Endothelial cell (in vitro differentiated cells): ENCODE measurements at places on chromosomes 1 and 21.

DNA sequence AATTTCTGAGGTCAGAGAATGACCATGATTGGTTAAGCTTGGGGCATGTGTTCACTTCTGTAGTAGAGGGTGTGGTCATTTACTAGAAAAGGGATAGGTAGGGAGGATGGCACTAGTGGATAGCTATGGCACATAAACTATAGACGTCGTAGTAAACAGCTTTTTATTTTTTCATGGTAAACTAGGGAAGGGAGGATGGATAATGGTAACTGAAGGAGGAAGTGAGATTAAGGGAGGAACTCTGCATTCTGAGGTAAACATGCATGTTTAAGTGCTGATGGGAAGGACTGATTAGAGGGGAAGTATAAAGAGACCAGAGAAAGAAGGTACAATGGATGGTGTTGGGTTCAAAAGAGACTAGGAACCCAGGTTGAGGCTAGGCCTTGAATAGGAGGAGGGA, 26.9 kb downstream of the PTGS2 start:
- peaks cover 10% of the 10 kb centered on the region for H3K4me1 ChIP-seq
- peaks cover 1% of the 10 kb centered on the region for H3K27me3 ChIP-seq
- H3K4me3 ChIP-seq = no peak overlapping the region
- no peaks in the 10 kb centered on the region for H3K36me3 ChIP-seq
- H3K27ac ChIP-seq = peak overlapping the region; percentile 26

DNA sequence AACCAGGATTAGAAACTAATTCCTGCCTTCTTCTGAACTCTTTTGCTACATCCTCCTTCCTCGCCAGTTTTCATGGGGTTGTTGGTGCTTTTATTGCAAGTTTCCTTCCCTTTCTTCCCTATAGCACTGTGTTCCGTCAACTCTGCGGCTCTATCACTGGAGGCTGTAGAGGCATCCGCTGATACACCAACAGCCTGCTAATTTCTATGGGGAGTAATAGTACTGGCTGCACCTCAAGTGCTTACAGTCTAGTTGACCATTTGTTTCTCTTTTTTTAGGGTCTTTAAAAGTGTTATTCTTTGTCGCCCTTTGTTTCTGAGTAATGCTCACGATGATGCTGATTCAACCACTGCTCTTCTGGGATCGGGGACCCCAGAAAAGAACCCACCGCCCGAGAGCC, 746 bp downstream of the MIS18A start:
- peaks cover 5% of the 10 kb centered on the region for H3K27me3 ChIP-seq
- H3K4me3 ChIP-seq = peak overlapping the region; percentile 99

DNA sequence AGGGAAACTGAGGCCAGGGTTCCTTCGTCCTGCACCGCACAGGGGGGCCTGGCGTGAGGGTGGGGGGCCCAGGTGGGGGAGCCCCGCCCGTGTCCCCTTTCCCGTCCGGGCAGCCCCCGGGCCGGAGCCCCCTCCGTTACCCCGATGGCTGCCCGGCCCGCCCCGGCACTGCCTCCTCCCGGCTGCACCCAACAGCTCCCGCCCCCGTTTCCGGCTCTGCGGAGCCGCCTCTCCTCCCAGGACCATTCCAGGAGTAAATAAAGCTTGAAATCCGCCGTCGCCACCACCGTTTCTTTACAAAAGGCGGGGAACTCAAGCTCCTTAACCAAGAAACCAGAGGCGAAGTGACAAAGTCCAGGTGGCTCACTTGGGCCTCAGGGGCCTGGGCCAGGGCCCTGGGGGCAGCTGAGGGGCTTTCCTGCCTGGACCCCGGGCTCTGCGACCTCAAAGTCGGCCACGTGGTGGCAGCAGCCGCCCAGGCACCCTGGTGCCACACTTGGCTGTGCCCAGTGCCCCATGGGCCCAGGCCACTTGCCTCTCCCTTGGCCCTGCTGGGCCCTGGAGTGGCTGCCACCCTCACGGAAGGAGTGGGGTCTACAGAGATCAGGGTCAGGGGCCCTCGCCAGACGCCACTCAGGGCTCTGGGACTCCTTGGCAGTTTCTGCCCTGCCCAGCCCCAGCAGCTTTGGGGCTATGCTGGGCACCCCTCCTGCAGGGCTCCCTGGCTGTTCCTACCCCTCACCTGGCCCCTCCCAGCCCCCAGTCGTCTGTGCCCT, 514 bp upstream of the FAAP20 start:
- peak overlapping the region; percentile 80 for H3K27ac ChIP-seq
- H3K4me1 ChIP-seq = no peaks in the 10 kb centered on the region
- peaks cover 3% of the 10 kb centered on the region for H3K36me3 ChIP-seq
- DNase-seq = peak; percentile 90

DNA sequence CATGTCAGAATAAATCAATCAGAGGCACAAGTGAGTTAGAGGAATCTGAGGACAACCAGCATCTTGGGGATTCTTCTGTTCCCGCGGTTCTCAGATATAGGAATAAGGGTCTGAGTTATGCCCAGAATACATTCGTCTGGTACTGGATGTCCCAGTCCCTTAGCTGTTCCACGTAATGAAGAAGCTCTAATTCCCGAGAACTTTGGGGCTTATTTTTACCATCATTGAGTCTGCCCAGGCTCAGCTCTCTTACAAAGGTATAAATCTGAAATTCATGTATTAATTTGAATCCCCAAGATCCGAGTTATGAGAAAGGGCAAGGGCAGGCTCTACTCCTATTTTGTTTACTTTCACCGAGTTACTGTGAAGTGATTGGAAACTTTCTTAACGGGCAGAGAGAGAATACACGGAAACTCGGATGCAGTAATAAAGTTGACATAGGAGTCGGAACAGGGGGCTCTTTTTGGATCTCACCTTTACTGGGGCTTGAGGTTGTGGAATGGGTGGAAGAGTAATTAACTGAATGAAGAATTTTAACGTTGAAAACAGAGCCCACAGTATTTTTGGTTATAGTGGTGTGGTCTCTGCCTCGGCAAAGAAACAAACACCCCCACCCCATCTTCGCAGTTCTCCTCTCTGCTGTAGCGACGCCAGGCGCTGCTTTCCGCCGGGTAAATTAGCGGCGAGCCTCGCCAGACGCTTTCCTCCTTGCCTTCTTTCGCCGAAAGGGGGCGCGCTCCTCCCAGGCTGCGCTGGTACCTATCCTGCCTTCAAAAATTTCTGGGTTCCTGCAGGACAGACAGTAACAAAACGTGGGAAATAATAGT, 7.1 kb downstream of the PRRX1 start:
- no peaks in the 10 kb centered on the region for H3K36me3 ChIP-seq
- H3K27me3 ChIP-seq = peaks cover 28% of the 10 kb centered on the region
- DNase-seq = peak; percentile 86
- no peak overlapping the region for H3K27ac ChIP-seq

GRCh38 chr1:33408093-33408436, 22.8 kb downstream of the PHC2 start:
- no peaks in the 10 kb centered on the region for H3K27me3 ChIP-seq
- H3K36me3 ChIP-seq = no peaks in the 10 kb centered on the region
- DNase-seq = no peak
- H3K27ac ChIP-seq = no peak overlapping the region
- no peaks in the 10 kb centered on the region for H3K4me1 ChIP-seq
- H3K4me3 ChIP-seq = no peak overlapping the region

DNA sequence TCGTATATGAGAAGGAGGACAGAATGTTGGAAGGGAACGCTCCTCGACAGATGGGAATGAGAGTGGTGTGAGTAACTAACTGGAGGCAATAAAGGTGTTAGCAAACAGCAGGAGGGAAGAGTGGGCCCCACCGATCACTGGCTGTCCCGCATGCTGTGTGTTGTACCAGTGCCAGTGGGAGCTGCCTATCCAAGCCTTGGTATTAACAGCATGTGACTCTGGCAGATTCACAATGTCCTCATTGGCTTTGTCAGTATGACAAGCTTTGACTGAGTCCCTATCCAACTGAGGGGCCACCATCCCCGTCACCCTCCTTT, 188.3 kb downstream of the NRIP1 start:
- H3K4me3 ChIP-seq = no peak overlapping the region
- no peak for DNase-seq
- H3K27me3 ChIP-seq = no peaks in the 10 kb centered on the region

- no peak overlapping the region for H3K27ac ChIP-seq
- H3K36me3 ChIP-seq = peaks cover 6% of the 10 kb centered on the region
- peaks cover 27% of the 10 kb centered on the region for H3K4me1 ChIP-seq
- DNase-seq = no peak
- no peak overlapping the region for H3K4me3 ChIP-seq
Observed at GRCh38 chr1:214516434-214517326, 34.7 kb downstream of the PTPN14 start.

DNA sequence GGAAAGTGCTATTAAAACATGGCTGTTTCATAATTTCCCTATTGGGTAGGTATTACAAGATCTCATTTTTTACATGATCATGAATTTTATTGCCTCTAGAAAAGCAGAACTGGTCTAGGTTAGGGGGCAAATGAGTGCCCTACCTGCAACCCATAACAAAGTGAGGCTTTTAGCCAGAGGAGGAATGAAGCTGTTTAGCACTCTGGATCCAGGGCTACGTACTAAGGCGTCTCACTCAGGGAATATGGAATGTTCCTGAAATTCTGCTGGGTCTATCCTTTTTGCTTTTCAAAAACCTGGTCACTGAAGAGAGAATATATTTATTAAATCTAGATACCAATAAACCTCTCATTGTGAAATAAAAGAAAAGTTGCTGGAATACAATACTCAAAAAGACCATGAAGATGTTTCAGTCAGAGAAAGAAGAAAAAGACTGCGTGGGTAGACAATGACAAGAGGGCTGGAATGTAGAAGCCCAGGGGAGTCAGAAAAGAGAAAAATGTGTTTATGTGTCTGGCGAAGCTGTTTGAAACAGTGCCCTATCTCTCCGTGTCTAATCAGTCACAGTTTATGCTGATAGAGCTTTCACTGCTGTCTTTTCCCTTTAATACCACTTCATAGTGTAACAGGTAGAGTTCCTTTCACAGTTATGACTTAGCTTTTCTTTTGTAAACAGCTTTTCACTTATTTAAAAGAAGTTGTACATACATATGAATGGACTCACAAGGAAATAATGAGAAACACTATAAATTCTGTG, 25.0 kb upstream of the SYDE2 start:
- H3K36me3 ChIP-seq = no peaks in the 10 kb centered on the region
- no peak overlapping the region for H3K27ac ChIP-seq
- DNase-seq = no peak
- no peak overlapping the region for H3K4me3 ChIP-seq
- peaks cover 3% of the 10 kb centered on the region for H3K4me1 ChIP-seq
- no peaks in the 10 kb centered on the region for H3K27me3 ChIP-seq

- no peak for DNase-seq
- H3K27me3 ChIP-seq = no peaks in the 10 kb centered on the region
- no peaks in the 10 kb centered on the region for H3K36me3 ChIP-seq
- H3K4me3 ChIP-seq = no peak overlapping the region
- peaks cover 6% of the 10 kb centered on the region for H3K4me1 ChIP-seq
Observed at GRCh38 chr1:119139403-119139802, 1.1 kb downstream of the WARS2 start.

- H3K27ac ChIP-seq = no peak overlapping the region
- no peak overlapping the region for H3K4me3 ChIP-seq
- no peaks in the 10 kb centered on the region for H3K27me3 ChIP-seq
Observed at GRCh38 chr1:218887141-218887925, 286.3 kb upstream of the LYPLAL1 start.

GRCh38 chr1:15064217-15064929, 89.2 kb upstream of the TMEM51 start:
- no peak overlapping the region for H3K27ac ChIP-seq
- H3K4me3 ChIP-seq = no peak overlapping the region
- peaks cover 12% of the 10 kb centered on the region for H3K36me3 ChIP-seq
- DNase-seq = no peak
- peaks cover 4% of the 10 kb centered on the region for H3K27me3 ChIP-seq

- no peak overlapping the region for H3K27ac ChIP-seq
- no peak for DNase-seq
- no peak overlapping the region for H3K4me3 ChIP-seq
Observed at GRCh38 chr1:172952516-172952915, 98.2 kb downstream of the TNFSF18 start.

DNA sequence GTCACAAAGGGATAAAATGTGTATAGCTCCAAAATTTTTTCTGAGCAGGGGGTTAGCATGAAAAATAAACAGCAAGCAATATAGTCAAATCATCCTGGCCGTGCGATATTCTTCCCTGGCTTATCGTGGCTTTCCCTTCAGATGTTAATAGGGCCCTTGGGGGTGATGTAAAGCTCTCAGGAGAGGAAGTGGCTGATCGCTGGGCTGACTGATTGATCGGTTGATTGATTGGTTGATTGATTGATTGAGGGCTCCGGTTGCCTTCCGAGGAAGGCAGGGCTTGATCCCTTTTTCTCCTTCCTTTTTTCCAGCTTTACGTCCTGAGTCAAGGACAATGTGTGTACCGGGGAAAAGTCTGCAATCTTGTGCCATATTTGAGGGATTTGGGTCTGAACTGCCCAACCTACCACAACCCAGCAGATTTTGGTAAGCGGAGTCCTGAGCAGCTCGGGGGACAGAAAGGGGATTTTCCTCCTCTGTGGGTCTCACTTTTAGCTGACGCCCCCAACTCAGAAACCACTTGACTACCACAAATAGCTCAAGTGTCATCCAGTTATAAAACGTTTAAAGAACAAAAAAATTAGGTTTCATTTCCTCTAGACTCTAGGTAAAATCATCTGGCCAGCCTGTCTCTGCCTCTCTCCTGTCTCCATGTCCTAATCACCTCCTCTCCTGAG, 29.5 kb downstream of the TFF3 start:
- peaks cover 53% of the 10 kb centered on the region for H3K36me3 ChIP-seq
- DNase-seq = no peak
- H3K4me3 ChIP-seq = peak overlapping the region; percentile 80
- no peak overlapping the region for H3K27ac ChIP-seq
- H3K4me1 ChIP-seq = peaks cover 7% of the 10 kb centered on the region

DNA sequence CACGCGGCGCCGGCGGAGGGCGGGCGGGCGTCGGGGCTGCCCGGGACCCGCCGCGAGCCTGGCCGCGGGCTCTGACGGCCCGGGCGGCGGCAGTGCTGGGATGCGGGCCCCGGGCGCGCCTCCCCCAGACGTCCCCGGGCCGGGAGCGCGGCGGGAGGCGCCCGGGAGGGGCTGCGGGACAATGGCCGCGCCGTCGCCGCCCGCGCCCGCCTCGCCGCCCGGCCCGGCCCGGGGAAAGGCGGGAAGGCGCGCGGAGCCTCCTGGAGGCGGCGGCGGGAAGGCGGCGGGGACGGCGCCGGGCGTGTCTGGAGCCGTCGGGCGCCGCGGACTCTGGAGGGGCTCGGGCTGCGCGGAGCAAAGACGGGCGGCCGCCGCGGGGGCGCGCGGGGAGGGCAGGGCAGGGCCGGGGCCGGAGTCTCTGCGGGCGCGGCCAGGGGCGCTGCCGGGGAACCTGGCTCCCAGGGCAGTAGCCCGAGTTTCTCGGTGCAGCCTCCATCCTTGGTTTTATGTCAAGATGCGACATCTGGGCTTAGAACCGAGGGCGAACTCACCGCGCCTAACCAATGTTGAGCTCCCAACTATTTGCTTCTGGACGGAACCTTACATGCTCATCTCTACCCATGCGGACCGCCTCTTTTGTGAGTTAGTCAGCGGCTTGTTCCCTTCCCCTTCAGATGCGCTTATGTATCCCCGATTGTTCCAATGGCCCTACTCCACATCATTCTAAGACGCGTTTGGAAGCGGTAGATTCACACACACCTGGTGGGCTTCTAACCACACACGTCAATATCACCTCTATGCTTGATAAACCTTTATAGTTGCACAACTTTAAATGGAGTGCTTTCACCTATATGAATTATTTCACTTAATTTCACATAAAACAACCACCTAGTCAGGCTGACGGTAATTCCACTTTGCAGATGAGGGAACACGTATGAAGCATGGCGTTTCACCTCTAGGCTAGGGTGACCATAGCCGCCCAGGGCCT, 651 bp downstream of the ZBTB8A start:
- peaks cover 48% of the 10 kb centered on the region for H3K4me1 ChIP-seq
- H3K27me3 ChIP-seq = peaks cover 10% of the 10 kb centered on the region
- DNase-seq = peak; percentile 52
- peaks cover 4% of the 10 kb centered on the region for H3K36me3 ChIP-seq
- peak overlapping the region; percentile 84 for H3K27ac ChIP-seq
- H3K4me3 ChIP-seq = peak overlapping the region; percentile 98

GRCh38 chr1:66500301-66500700, 33.7 kb upstream of the SGIP1 start:
- H3K4me3 ChIP-seq = no peak overlapping the region
- H3K27ac ChIP-seq = no peak overlapping the region
- H3K4me1 ChIP-seq = peaks cover 8% of the 10 kb centered on the region
- no peak for DNase-seq
